Stimulated activated CD8-positive, alpha-beta memory T cell treated with anti-CD3 and anti-CD28 coated beads, Interleukin-12 subunit alpha, Interleukin-12 subunit beta, amount 100 ng/mL, for 4 hours (primary cell): ENCODE measurements at places on chromosomes 2 and 18.

- DNase-seq, result no peak
These were observed 74.8 kb upstream of the FAM98A start for GRCh38 chr2:33673937-33674336.

- DNase-seq, result no peak
These were observed 10.1 kb downstream of the DPP4 start for GRCh38 chr2:162063899-162064298.

DNA sequence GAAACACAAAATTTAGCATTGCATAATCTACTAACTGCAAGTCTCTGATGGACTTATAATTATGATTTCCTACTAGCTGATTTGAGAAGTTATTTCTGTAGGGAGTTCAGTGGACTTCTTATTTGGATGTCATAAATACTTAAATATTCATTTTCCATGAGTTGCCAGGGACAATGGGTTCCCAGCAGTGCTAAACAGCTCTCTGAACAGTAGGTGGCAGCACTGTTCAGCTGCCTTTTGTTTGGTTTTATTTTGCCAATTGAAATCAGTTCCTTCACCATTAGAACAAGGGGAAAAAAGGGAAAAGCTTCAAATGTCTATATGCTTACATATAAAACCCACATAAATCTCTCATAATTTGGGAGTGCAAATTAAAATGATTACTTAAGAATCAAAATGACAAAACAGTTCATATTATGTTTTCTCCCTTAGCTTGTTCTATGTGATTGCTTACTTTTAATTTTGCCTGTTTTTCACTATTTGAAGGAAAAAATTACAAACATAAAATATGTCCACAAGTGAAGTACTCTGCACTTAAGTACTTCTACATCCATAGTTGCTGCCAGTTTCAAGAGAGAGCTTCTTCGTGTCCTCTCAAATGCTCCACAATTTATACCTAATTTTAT is 898.9 kb downstream of the CPS1 start:
- DNase-seq, result no peak

DNA sequence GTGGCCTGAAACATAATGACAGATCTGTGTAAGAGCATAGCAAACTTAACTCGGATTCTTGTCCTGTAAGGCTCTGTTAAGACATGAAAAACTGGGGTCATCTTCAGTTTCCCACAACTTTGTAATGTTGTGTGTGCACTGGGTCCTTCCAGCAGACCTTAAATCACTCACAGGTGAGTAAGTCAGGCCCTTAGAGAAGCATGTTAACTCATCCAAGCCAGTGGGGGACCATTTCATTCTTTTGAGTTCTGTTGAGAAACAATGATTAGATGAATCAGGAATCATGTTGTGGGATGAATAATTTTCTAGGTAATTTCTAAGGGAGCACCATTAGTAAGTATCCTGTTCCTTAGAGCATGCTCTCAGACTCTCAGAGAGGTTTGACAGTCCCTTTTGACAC is 167.1 kb downstream of the ESCO1 start:
- DNase-seq, result no peak

DNA sequence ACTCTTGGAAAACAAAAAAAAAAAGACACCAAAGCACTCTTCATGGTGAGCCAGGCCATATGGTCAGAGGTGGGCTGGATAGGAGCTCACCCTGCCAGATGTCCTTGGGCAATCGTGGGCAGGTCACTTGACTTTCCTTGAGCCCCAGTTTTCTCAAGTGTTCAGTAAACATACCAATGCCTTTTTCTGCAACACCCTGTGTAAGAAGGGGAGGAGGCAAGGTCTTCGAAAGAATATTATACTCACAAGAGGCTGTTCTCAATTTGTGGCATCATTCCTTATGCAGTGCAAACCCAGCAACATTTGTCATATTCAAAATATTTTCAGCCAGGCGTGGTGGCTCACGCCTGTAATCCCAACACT is 22.9 kb upstream of the TMEM87B start:
- no peak for DNase-seq

- no peak for DNase-seq
These were observed 44.5 kb upstream of the SP3 start for GRCh38 chr2:174009488-174010223.

DNA sequence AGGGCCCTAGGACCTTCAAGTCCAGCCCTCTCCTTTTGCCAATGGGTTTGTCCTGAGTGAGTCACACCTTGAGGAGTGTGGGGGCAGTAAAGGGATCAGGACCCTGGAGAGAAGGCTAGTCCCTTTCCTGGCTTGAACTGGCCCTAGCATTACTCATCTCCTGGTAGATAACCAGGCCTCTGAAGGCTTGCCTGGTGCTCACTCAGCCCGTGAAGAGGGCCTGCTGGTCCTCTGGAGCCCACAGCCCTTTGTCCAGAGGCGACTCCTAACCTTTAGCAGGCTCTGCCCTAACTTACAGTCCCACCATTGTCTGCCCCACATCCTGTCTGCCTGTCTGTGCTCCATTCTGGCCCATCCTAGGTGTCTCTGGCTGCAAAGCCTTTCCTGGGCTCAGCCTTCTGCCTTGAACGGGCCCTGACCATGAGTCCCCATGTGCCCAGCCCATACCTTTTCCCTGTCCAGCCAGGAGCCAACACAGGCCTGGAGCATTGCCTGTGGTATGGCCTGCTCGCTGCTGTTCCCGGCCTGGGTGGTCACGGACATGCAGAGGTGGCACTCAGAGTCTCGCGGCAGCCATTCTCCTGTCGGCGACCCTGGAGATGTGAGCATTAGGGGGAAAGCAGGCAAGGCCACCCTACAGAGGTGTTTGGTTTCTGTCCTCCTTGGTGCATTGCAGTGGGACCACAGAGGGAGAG is 5.0 kb downstream of the SFTPB start:
- DNase-seq, result no peak
